Gastrocnemius medialis (tissue), 4 donors: ENCODE measurements at places on chromosomes 6 and 20. TPM values are rescaled to one million over a fixed set of nuclear protein-coding genes. Genes with fewer than 3 reads are reported as not detected.

Gene SASH1
- 42.4 TPM for total RNA-seq

Gene SNX3
- total RNA-seq = 150 TPM

GRCh38 chr6:15512721-15513120, 150.1 kb downstream of the DTNBP1 start:
- DNase-seq = no peak
- no peak overlapping the region for H3K4me3 ChIP-seq
- no peaks in the 10 kb centered on the region for H3K27me3 ChIP-seq
- H3K4me1 ChIP-seq = peaks cover 49% of the 10 kb centered on the region
- peak overlapping the region; percentile 92 for H3K27ac ChIP-seq
- H3K36me3 ChIP-seq = peaks cover 20% of the 10 kb centered on the region

GRCh38 chr6:145490068-145490467, 245.3 kb downstream of the EPM2A start:
- no peaks in the 10 kb centered on the region for H3K36me3 ChIP-seq
- DNase-seq = no peak
- H3K4me3 ChIP-seq = no peak overlapping the region
- no peaks in the 10 kb centered on the region for H3K27me3 ChIP-seq
- no peaks in the 10 kb centered on the region for H3K4me1 ChIP-seq

GRCh38 chr6:162200041-162200440, 527.5 kb downstream of the PRKN start:
- no peaks in the 10 kb centered on the region for H3K27me3 ChIP-seq
- H3K4me3 ChIP-seq = no peak overlapping the region
- no peaks in the 10 kb centered on the region for H3K36me3 ChIP-seq
- H3K4me1 ChIP-seq = peaks cover 17% of the 10 kb centered on the region
- DNase-seq = no peak

GRCh38 chr20:36315545-36316351, 9.6 kb downstream of the DLGAP4 start:
- peaks cover 20% of the 10 kb centered on the region for H3K27me3 ChIP-seq
- H3K4me3 ChIP-seq = no peak overlapping the region
- H3K4me1 ChIP-seq = no peaks in the 10 kb centered on the region
- DNase-seq = no peak

DNA sequence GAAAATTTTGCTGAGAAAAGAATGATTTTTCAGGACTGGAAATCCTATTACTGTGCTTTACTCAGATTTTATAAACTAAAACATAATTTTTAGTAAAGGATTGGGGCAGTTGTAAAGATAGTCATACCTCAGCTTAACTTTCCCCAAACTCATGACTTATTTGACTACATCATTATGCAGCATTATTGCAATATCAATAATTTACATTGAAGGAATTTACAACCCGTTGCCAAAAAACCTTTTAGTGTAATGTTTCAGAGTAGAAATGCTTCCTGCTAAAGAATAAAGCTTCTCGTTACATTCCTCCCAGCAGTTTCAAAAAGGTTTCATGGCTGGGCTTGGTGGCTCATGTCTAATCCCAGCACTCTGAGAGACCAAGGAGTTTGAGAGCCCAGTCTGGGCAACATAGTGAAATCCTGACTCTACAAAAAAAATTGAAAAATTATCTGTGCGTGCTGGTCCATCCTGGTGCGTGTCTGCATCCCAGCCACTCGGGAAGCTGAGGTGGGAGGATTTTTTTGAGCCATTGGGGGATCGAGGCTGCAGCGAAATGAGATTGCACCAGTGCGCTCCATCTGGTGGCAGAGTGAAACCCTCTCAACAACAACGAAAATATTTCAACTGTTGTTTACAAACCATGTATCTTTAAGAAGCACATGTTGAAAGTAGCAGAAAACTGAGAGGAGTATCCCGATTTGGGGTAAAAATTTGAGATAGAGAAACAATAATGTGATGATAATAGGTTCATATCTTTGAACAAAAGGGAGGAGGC, 4.4 kb downstream of the AMD1 start:
- H3K4me3 ChIP-seq = no peak overlapping the region
- peaks cover 58% of the 10 kb centered on the region for H3K4me1 ChIP-seq
- H3K27ac ChIP-seq = no peak overlapping the region
- no peaks in the 10 kb centered on the region for H3K36me3 ChIP-seq
- H3K27me3 ChIP-seq = no peaks in the 10 kb centered on the region

DNA sequence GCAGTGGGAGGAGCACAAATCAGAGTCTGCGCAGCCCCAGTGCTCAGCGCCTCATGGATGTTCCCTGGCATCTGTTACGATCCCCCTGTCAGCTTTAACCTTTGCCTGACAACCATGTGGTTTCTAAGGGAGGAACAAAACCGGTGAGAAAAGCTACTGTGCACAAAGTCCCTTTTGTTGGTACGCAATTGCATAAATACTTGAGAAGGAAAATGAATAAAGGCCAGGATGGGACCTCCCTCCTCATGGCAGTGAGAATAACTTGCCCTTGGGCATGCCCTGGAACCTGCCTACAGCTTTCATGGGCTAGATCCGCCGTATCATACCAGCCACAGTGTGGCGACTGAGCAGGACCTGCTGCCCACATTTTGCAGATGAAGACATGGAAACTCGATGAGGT, 81.0 kb downstream of the RIN2 start:
- DNase-seq = no peak
- no peaks in the 10 kb centered on the region for H3K4me1 ChIP-seq
- no peak overlapping the region for H3K27ac ChIP-seq
- H3K4me3 ChIP-seq = no peak overlapping the region
